NCI-H2107 (cell line): ENCODE measurements at places on chromosomes 2 and 18.

- DNase-seq: no peak
Observed at GRCh38 chr2:217095511-217096205, 235.8 kb upstream of the TNP1 start.

GRCh38 chr18:58902961-58903360 is 38.3 kb downstream of the ZNF532 start:
- no peak for DNase-seq

DNA sequence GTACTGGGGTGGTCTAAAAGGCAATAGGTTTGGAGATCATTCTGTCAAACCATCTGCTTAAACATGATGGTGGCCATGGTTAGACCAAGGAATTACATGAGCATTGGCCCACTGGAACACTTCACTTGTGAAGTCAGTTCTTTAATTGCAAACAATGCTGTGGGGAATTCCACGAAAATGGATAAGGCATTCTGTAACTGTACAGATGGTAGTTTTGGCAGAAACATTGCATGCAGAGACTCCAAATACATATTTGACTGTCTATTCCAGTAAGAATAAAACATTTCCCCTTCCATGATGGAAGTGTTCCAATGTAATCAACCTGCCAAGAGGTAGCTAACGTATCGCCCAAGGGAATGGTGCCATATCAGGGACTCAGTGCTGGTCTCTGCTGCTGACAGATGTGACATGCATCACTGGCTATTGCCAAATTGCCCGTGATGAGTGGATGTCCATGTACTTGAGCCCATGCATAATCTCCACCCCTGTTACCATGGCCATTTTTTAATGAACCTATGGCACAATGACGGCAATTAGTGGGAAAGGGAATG is 417.9 kb downstream of the CDH7 start:
- DNase-seq: no peak

GRCh38 chr2:134459706-134460406 is 206.0 kb downstream of the MGAT5 start:
- DNase-seq: no peak

GRCh38 chr2:127058246-127058953 is 48.6 kb downstream of the BIN1 start:
- DNase-seq: no peak

DNA sequence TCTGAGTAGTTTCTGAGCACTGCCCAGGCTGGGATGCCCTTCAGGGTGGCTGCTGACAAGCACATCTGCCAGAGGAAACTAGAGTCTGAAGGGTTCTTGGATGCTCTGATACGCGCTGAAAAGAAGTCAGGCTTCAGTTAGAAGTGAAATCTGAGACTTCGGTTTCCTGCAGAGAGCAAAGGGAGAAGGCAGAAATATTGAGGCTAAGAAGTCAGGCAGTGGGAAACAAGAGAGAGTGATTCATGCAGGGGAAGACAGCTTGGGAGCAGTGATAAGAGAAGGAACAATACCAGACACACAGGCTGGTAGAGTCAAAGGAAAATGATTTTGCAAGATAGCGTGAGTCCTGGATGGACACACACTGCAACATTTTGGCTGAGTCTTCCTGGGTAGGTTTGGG is 51.0 kb upstream of the BOD1L2 start:
- DNase-seq: peak; percentile 61

DNA sequence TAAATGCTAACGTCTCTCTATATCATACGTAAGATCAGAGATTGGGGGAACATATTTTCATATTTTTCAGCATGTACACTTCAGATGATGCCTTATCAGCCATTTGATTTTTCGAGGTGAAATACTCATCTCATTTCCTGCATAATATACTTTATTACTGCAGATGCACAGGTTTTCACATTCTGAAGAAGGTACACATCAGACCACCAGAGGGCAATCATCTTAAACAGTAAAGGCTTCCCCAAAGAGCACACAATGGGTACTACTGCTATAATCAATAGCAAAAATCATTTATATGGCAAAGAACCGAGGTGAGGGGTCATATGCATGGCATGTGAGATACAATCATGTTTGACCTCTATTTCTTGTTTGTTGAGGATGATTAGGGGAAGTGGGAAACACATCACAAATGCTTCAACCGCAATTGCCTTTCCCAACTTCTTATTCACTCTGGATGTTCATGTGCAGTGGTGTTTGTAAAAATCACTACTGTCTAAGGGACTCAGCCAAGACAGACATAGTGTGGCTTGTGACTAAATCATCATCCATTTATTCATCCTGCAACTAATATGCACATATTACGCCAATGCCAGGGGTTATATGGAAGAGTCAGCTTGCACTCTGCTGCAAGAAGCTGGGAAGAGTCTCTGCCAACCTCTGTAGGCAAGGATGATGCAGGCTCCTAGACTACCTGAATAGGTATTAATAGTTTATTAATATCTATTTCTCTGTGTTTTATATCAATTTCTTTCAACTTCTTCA is 118.7 kb downstream of the EPB41L3 start:
- DNase-seq: no peak

DNA sequence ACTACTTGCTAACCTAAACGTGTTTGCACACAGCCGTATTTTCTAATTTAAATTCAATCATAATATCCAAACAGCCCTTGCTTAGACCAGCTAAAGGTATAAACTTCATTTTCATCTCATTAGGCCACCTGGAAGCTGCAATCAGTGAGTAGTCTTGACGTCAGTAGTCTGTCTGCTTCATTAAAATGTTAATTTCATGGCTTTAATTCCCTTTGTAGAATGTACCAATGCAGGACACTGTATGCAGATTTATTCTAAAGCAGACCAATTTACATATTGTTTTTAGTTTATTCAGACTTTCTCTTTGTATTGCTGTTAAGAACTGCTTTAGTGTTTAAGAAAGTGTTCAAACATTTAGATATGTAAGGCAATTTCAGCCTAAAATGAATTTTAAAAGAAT is 158.2 kb downstream of the LCLAT1 start:
- DNase-seq: no peak

- DNase-seq: no peak
Observed at GRCh38 chr2:235449568-235449967, 44.3 kb upstream of the AGAP1 start.

- no peak for DNase-seq
Observed at GRCh38 chr2:15833731-15834130, 106.6 kb upstream of the MYCN start.

DNA sequence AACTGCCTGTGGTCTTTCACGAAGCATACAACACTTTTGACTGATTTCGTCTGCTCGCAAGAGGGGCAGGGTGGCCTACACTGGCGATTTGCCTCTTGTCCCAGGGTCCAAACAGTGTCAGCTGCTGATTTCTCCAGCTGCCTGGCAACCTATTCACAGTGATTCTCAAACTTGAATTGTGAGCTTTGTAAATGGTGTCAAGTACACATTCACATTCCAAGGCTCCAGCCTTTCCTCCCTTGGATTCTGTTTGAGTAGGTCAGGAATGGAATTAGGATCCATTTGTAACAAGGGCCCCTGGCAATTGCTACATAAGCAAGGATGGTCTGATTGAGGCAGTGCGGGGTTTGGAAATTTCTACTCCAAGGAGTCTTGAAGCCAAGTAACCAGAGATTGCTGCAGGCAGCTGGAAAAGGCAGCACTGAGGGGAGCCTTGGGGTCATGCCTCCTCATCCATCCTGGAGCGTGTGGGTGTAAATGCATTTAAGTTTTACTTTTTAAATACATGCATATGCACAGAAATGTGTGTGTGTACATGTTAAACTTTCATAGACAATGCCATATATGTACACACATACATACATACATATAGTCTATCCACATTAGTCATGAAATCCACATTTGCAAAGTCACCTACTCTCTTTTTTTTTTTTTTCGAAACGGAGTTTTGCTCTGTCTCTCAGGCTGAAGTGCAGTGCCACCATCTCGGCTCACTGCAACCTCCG is 86.8 kb upstream of the UXS1 start:
- no peak for DNase-seq

- no peak for DNase-seq
Observed at GRCh38 chr18:47683774-47684173, 246.7 kb downstream of the SMAD2 start.

DNA sequence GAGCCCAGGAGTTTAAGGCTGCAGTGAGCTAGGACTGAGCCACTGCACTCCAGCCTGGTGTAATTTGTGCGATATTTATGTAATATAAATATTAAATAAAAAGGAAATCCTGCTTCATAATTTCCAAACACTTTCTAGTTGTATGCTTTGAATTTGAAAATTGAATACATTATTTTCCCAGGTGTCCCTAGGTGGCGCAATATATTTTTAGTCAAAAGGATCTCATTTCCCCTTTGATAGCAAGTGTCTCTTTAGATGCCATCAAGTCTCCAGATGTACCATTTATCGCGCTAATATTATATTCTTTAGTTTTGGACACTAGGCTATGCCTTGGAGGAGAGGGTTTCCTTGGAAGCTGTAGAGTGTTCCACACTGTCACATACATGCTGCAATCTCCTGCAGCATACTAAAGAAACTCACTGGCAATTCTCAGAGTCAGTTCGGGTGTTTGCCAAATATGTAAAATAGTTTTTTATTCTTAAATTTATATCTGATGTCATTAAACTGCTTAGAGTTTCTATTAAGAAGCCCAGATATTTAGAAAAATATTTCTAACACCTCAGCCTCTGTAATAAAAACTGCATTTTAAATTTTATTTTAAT is 5.6 kb upstream of the WDR7 start:
- no peak for DNase-seq

GRCh38 chr2:23589739-23590138 is 204.8 kb downstream of the KLHL29 start:
- DNase-seq: no peak

- no peak for DNase-seq
Observed at GRCh38 chr2:159942146-159942545, 120.3 kb downstream of the PLA2R1 start.
